ENCODE measurements at places on chromosomes 7 and 10.

DNA sequence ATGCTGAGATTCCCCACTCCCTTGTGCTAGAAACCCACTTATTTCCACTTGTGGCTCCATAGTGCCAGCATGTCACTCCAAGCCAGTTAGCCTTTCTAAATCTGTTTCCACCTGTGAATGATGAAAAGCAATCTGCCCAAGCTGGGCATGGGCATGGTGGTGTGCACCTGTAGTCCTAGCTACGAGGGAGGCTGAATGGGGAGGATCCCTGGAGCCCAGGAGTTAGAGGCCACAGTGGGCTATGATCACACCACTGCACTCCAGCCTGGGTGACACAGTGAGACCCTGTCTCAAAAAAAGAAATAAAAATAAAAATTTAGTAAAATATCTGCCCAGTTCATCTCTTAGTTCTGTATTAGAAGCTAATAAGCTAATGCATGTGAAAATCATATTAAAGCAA lies 5.0 kb upstream of the PTF1A start:
- DNase-seq: no peak

DNA sequence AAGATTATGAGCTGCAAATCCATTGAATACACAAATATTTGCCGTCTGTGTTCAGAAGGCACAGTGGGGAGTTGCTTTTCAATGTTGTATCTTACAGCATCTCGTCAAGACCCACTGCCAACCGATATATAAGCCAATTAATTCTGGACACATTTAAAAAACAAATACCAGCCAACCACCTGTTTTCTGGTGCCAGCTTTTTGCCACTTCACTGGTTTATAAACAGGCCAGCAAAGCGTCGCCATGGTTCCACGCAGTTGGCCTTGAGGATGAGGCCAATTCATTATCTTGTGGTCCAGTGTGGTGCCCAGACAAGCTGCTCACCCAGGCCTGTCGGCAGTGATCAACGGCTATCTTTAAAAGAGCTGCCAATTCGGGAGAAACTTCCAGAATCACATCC lies 321.0 kb downstream of the TCERG1L start:
- DNase-seq: no peak

- no peak for DNase-seq
These were observed 718.9 kb downstream of the LRMDA start for GRCh38 chr10:76150139-76150875.

- no peak for DNase-seq
These were observed 723.6 kb downstream of the INHBA start for GRCh38 chr7:40979296-40979695.

- no peak for DNase-seq
These were observed 79.0 kb upstream of the PLXNA4 start for GRCh38 chr7:132655131-132655727.

DNA sequence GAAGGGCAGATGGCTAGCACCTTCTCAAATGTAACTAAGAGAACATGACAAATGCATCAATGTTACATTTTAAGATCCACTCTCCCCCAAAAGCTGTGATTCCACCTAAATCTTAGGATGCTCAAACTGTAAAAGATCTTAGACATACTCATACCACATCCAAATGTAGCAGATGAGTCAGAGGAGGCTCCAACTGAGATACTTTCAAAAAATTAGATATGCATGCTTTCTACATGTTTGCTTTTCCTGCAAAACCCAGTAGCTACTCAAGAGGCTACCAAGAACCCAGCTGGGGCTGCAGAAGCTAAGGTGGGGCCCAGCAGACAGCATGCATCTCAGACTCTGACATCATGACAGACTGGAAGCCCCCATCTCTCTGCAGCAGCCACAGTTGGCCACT lies 31.4 kb upstream of the FRMD4A start:
- no peak for DNase-seq

DNA sequence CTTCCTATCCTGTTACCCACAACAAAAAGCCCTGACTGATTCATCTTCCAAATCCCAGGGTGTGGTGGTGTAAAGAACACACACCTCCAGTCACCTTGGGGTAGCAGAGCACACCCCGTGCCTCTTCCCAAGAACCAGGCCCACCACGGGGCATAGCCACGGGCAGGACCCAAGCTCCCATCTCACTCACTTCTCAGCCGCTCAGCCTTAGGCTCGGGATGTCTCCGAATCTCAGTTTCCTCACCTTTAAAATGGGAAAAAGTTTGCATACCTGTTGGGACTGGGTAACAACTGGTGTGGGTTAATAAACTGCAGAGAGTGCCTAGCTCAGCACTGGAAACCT lies 139.0 kb downstream of the FGFR2 start:
- DNase-seq: no peak

DNA sequence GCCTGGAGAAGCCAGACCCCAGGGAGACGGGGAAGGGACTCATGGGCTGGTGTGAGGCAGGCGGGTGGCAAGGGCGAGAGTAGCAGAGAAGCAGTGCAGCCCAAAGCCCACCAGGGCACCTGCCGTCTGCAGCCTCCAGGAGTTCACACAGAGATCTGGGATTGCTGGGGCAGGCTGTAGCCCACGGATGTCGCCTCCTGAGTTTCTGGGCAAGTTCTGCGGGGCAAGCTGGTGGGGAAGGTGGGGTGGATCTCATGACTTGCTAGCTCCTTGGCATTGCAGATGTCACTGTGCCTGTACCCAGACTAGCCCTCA lies 6.0 kb downstream of the ADCK2 start:
- no peak for DNase-seq
